ENCODE measurements at places on chromosomes 3 and 15.

DNA sequence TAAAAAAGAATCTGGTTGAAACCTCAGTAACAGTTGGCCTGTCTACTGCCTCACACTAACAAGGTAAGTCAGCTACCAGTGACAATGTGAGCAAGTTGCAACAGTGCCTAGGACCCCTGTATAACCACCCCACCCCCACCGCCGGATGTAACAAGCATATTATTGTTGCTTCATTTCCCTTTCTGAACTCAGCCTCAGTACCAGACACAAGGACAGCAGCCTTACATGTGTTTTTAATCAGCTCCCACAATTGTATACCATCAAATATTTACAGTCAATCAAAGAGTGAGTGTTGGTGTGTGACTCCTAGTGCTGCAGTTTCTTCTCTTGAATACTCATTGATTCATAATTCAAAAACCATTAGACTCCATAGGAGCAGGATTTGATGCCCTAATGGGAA is 96.4 kb downstream of the PYDC2 start:
- DNase-seq = no peak

DNA sequence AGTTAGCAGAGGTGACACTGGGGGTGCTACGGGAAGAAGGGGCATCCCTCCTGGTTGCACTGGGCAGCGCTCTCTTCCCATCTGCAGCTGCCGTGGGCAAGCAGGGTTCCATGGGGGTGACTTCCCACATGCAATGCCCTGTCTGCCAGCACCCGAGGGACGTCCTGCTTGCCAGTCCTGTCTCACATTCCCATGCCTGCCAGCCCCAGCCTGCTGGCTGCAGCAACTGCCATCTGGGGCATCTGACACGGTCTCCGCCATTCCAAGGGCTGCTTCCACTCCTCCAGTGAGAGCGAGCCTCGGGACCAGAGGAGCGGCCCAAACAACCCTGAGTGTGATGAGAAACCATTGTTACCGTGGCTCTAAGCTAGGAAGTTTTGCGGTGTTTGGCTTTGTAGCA is 45.4 kb upstream of the RPL32 start:
- DNase-seq = no peak

GRCh38 chr15:69940441-69941300 is 157.0 kb downstream of the TLE3 start:
- no peak for DNase-seq

- DNase-seq = no peak
These were observed 346.8 kb upstream of the EPHA6 start for GRCh38 chr3:96467639-96468038.

DNA sequence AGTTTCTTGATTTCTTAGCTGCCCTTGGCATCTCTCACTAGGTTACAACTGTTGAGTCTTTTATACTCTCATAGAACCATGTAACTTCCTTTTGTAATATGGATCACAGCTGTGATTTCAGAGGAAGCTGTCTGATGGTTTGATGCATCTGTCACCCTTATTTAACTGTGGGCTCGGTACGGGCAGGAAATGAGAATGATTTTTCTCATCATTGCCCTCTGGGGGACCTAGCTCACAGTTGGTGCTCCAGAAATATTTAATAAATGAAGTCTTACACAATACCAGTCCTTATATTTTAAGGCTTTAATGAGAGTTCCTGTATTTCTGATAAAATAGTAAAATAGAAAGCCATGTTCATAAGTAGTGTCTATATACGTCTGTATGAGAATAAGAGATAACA is 151.2 kb downstream of the EBLN2 start:
- no peak for DNase-seq

- no peak for DNase-seq
These were observed 3.8 kb downstream of the TIPARP start for GRCh38 chr3:156678197-156678596.

GRCh38 chr15:78255421-78256043 is 8.8 kb upstream of the DNAJA4 start:
- DNase-seq = no peak

- DNase-seq = no peak
These were observed 67.0 kb downstream of the WWTR1 start for GRCh38 chr3:149590691-149591441.

DNA sequence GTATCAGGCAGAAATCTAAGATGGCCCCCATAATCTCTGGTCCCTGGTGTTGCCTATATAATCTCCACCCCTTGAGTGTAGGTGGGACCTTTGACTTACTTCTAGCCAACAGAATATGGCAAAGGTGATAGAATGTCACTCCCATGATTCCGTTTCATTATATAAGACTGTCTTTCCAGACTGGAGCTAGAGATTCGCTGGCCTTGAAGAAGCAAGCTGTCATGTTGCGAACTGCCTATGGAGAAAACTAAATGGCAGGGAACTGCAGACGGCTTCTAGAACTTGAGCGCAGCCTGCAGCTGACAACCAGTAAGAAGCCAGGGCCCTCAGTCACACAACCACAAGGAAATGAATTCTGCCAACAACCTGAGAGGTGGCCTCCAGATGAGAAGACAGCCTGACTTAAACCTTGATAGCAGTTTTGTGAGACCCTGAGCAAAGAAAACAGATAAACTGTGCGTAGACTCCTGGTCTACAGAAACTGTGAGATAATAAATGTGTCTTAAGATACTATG is 2.2 kb upstream of the KPNA1 start:
- no peak for DNase-seq

Data from stimulated activated CD4-positive, alpha-beta T cell treated with anti-CD3 and anti-CD28 coated beads, TNF-alpha, amount 100 ng/mL, for 4 hours (primary cell).